Activated CD4-positive, alpha-beta T cell treated with anti-CD3 and anti-CD28 coated beads, Interleukin-2, Interleukin-4, amounts not matched to agents 100 ng/mL and 50 ng/mL, durations not matched to agents 16 hours and 8 hours (primary cell): ENCODE measurements at places on chromosomes 6 and 20.

DNA sequence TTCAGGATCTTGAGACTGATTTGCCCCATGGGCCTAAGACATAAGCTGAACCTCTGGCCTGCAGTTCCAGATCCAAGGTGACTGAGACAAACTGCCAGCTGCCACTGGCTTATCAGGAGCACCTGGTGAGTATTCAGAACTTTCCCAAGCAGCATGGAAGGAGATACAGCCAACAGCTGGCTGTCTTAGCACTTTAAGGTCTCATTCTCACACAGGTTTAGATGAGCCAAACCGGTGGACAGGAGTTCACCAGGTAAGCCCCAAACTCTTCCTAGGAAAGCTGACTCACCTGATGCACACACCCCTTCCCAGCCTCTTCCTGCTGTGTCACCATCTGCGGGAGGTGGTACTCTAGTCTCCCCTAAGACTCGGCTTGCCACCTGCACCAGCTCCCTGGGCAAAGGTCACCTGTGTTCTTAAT lies at the start of gene BANF2:
BANF2 (plus strand) TSS at position 36 of the 421 bp plus-strand sequence. CDS start 25,060 bp downstream, outside the sequence.
- no peak for DNase-seq

DNA sequence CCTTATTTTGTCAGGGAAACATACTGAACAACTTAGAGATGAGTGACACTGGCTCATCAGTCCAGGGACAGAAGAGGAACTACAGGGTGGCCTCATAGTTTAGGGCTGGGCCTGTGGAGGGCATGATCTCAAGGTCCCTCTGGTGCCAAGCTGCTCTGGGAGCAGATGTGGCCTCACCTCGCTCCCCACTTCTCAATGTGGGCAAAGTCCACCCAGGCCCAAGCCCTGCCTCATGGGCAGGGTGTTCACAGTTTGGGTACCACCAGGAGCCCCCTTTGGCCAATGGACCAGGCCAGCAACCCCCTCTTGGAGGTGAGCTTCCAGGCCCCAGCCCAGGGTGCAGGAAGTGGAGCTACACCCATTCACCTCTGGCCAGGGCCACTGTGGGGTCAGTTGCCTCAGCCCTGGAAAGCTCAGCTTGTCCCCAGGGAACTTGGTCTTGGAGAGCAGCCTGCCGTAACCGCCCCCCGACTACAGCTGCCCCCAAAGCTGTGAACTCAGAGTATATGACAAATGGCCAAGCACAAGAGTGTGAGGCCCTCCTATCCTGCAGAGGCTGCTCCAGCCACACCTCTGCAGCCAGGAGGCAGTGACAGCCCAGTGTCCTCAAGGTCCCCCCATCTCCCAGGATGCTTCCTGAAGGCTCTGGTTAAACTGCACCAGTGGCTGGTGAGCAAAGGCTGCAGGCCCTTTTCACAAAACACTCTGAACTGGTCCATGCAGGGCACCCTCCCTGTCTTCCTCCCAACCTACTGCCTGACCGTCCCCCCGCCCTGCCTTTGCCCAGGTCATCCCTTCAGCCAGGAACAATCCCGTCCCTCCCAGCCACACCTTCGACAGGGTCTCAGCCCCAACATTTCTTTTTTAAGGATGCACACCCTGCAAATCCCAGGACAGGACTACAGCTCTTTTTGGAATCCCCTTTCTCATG lies 3.6 kb downstream of the ADISSP start:
- no peak for DNase-seq

DNA sequence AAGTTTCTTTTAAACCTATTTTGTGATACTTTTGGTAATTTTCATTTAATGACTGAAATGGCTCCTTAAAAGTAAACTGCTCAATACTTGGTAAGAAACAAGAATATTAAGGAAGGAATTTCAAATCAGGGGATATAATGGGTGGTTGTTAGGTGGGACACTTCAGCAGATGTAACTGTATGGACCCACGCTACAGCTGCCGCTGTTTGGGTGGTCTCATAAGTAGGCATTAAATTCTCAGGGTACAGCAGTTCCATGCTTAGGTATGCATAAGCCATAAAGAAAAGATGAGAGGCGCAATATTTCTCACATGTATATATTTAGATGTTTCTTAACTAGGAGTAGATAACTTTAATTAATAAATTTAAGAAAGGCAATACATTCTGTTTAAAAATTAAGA lies 35.0 kb downstream of the COL19A1 start:
- no peak for DNase-seq

- DNase-seq: no peak
Observed at GRCh38 chr6:14313248-14313647, 195.7 kb downstream of the CD83 start.

- no peak for DNase-seq
Observed at GRCh38 chr6:17707371-17707651, 586 bp upstream of the NUP153 start.

GRCh38 chr20:11323816-11324215 lies 593.9 kb upstream of the BTBD3 start:
- DNase-seq: no peak

DNA sequence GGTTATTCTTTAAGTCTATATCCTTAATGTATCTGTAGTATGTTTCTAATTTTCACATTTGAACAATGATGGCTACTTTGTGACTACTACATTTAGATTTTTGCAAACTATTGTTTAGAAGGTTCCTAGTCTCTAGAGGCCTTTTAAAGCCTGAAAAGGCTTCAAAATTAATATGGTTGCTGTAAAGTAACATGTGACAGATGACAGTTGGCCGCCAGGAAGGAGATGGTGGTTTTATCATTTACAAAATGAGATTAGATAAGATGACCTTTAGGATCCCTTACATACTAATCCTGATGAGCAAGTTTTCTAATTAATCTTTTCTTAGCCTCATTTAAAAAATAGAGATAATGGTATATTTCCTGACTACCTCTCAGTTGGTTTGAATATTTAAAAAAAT lies 18.8 kb downstream of the SCAF8 start:
- DNase-seq: no peak

- no peak for DNase-seq
Observed at GRCh38 chr20:19774135-19774933, 16.3 kb downstream of the RIN2 start.

DNA sequence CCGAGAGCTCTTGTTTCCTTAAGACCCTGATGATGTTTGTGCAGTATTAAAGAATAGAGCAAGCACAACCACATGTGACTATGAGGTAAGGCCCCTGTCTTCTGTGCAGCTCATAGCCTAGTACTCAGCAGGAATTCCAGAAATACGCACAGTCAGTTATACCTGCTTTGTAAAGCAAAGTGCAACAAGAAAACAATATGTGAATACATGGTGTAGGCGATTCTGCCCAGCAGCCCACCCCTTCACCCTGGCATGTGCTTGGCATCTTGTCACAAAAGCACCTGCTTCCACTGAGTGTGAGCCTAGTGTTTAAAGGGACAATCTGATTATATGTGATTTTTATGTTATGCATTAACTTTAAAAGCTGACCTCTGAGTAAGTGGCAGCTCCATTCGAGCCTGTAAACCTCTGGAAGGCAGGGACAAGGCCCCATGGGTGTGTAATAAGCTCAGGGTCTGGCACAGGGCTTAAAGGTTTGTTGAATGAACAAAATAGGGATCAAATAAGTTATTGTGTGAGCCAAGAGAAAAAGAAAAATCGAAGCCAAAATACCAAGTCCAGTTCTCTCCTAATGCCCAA lies 148.7 kb downstream of the DOK5 start:
- no peak for DNase-seq

DNA sequence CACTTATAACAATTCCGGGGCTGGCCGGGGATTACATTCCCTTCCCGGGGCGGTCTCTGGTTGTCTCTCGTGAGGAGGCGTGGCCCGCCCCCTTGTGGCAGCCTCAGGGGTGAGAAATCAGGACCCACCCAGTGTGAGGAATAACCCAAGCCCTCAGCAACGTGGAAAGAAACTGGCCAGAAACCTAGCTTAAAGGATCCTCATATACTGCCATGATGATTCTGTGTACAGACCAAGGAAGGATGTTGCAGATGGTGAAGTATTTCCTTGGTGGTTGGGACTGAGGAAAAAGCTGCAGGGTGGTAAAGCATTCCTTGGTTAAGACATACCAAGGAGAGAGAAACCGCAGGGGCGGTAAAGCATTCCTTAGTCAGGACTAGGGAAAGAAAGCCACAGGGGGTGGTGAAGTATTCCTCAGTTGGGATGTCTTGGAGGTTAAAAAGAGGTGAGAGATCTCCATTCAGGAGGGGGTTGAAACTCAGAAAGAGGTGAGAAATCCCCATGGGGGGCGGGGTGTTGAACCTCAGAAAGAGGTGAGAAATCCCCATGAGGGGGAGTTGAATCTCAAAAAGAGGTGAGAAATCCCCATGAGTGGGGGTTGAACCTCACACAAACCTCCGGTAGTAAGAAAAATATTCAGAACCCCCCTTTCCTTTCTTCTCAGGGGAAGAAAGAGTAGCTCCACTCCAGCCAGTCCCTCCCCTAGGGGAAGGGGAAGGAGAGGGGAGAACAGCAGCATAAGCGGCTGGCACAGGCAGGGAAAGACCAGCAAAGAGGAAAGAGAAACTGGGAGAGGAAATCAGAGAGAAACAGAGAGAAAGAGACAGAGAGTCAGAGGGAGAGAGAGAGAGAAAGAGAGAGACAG lies 238.1 kb downstream of the RNGTT start:
- peak; percentile 6 for DNase-seq
